Stimulated activated CD4-positive, alpha-beta T cell treated with anti-CD3 and anti-CD28 coated beads, Interleukin-15, amount 100 ng/mL, for 1 hour (primary cell): ENCODE measurements at places on chromosomes 7 and 10.

- no peak for DNase-seq
Observed at GRCh38 chr10:82981137-82981723, 1106.2 kb downstream of the NRG3 start.

GRCh38 chr7:12715372-12716133 lies 28.1 kb downstream of the ARL4A start:
- no peak for DNase-seq

DNA sequence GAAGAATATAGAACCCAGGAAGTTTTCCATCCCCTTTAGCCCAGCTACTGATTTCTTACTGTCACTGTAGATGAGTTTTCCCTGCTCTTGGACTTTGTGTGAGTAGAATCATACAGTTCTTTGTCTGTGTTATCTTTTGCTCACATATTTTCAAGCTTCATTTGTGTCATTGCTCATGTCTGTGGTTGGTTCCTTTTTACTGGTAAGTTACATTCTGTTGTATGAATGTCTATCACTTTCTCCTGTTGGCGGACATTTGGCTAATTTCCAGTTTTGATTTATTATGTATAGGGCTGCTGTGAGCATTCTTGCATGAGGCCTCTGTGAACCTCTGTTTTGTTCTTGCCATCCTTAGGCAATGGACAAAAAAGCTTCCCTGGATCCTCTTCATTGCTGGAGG lies 5.3 kb downstream of the GLRX3 start:
- no peak for DNase-seq

- no peak for DNase-seq
Observed at GRCh38 chr7:147700702-147701101, 889.9 kb upstream of the C7orf33 start.

DNA sequence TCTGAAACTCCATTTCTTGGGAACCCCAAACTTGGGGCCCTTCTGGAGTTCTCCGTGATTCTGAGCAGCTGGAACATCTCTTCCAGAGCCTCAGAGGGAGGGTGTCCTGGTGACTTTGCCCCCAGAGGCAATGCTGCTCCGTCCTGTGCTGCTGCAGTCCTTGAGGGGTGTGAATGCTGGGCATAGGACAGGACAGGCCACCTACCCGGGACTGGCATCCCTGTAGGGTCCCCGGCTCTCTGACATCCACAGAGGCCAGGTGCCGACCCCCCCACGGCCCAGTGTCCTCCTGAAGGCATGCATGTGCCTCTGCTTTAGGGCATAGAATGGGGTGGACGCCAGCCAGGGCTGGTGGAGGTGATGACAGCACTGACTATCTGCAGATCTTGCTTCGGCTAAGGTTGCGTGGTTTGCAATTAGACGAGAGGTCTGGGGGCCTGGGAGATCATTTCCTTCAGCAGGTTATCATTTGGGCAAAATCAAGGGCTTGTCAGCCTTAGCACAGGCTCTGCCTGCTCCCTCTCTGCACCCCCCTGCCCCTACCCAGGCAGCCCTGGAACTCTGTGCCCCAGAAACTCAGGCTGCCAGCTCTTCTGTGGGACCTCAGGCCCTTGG lies 136.9 kb upstream of the GPR26 start:
- no peak for DNase-seq

- no peak for DNase-seq
Observed at GRCh38 chr7:158093156-158093796, 494.3 kb downstream of the PTPRN2 start.

DNA sequence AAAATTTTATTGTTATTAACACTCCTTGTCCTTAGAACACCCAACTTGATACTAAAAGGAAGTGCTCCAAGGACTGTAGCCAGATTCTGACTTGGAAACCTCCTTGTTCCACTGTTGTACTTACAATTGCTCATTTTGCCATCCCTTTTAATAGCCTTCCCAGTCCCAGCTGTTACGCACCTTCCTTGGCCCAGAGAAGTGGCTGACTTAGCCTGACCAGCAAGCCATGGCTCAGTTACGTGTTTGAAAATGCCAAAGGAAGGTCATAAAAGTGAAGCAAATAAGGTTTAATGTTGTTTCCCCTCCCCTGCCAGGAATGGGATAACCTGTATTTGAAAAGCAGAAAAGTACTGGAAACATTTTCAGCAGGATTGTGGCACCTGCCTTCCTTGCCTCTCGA lies 3.7 kb upstream of the ANKRD1 start:
- no peak for DNase-seq

DNA sequence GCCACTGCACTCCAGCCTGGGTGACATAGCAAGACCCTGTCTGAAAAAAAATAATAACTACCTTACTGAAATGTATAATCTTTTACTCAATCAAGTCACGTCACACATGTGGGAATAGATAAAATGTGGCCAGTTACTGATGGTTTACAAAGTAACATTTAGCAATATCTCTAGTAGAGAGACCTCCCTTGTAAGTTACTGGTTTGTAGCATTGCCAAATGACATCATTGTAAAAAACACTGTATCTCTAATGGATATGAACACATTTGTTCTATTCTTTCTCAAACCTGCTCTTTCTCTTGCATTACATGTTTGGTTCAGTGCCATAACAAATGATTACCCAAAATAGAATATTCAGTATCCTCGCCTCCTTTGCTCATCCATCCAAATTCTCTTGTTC lies 18.8 kb downstream of the TET1 start:
- no peak for DNase-seq

GRCh38 chr10:108184114-108184513 lies 1019.6 kb upstream of the SORCS1 start:
- no peak for DNase-seq

DNA sequence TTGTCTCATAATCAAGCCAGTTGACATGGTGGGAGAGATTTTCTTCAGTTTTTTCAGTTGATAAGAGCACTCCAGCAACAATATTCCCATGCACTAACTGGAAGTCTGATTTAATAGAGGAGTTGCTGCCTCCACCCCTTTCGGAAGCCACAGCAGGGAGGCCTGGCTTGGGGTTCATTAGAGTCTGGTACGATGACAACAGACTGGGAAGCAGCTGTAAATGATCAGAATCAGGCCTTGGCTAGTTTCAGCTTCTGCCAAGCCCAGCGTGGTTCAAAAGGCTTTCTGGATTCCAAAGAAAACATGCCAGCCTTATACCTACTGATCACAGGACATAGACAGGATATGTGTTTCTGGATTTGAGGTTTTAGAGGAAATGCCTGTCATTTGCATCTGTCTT lies 274.0 kb downstream of the CSTF2T start:
- no peak for DNase-seq

DNA sequence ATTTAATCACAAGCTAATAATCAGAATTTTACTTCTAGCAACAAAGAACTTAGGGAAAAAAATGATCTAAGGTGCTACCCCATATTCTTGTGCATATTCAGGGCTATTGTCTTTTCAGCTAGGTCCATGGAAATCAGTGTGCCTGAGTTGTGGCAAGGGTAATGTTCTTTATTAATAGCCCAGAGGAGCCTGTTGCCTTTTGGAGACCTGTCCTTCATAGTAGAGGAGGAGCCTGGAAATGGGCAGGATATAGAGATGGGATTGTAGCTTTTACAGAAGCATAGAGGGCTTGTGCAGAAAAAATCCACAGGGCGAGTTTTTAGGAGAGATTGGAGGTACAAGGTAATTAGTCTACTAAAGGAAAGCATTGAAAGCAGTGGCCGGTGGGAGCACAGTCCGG lies 38.9 kb downstream of the AGK start:
- DNase-seq = no peak

GRCh38 chr7:55274156-55274555 lies 91.0 kb upstream of the LANCL2 start:
- DNase-seq = no peak

DNA sequence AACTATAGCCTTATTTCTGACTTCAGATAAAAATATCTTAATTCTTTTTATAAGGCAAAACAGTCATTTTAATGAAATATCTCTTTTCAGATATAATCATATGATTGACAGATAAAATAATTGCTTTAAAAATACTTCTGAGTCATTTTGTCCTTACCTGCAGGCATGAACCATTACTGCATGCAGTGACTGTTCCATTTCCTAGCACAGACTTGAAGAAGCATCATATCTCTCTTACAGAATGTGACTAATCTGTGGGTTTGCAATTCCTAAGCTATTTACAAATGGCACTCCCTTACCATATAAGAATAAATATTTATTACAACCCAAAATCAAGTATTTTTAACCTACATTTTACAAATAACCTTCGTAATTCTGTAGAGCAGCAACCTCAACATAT lies 120.7 kb downstream of the SRPK2 start:
- no peak for DNase-seq

DNA sequence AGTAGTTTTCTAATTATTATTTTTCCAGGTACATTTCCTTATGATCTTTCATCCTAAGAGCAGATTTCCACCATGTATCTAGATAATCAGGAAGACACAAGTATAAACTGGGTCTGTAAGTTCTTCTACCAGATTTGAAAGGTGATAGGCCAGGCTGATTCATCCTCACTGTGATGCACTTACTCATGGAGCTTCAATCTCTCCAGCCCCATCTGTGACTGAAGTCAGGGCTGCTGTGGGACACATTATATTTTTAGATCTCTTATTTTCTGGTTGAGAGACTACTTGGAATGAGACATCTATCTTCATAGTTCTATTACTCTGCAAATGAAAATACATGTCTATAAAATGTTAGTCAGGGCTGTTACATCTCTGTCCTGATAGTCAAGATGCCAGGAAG lies 85.5 kb upstream of the SLC25A13 start:
- no peak for DNase-seq

DNA sequence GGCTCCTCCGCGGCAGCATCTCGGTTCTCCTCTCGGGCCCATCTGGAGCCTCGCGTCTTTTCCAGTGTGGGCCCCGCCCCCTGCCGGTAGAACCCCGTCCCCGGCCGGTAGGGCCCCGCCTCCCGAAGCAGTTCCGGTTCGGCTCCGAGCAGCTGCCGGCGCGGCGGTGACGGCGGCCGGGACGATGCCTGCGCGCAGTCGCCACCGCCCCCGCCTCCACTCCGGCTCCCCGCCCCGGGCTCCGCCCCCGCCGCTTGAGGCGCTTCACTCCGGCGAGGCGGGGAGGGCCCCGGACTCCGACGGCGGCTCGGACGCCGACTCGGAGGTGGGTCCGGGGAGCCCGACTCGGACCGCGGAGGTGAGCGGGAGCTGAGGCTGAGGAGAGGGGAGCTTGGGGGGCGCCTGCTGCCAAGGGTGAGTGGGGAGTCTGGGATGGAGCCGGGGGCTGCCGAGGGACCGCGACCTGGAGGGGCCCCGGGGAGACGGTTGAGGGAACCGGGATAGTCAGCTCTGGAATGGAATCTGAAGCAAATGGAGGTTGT lies at the start of gene SAMD8:
Gene SAMD8 (plus strand): TSS at position 292 of the 542 bp plus-strand sequence. CDS start 38,873 bp downstream, outside the sequence.
- DNase-seq = peak; percentile 92

DNA sequence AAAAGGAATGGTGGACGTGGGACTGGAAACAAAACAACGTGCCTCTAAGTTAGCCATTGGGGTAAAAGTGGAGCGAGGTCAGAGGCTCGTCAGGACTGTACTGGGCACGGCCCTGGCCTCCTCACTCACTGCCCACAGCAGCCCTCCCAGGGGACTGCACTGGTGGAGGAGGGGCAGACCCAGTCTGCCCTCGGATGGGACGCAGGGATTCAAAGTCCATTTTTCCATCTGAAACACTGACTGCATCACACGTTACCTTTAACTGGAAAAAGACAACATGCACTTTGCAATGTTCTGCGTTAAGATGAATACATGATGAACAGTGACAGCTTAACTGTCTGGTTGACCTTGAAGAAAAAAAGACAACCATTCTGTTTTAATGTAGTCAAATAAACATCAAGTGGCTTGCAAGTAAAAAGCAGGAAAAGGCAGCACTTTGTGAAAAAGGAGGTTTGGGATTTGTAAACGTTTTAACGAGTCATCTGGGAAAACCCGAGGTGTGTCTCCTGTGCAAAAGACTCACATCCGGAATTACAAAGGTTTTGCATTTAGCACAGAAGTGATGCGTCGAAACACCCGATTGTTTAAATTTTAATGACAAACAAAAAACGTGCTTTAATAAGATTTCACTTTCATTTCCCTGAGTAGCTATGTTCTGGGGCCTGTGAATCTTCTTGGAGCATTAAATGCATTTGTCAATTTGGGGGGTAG lies 18.8 kb downstream of the KLF6 start:
- DNase-seq = no peak

GRCh38 chr10:44922796-44923545 lies 11.8 kb downstream of the TMEM72 start:
- no peak for DNase-seq

- DNase-seq = no peak
Observed at GRCh38 chr7:118312051-118312450, 87.5 kb downstream of the ANKRD7 start.

DNA sequence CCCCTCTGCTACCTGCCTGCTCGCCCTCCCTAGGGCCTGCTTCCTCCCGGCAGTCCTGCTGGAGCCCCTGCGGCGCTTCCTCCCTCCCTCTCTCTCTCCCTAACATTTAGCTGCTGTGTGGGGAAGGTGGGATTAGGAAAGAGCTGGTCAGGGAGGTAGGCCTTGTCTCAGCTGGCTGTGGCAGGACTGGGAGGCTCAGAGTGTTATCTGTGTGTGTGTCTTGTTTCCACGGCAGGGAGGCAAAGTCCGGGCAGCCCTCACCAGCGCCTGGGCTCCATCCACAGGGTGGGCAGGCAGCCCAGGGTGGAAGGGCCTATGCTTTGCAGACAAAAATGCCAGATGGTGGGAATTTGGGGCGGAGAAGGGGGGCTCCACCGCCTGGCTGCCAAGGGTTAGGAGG lies 105.7 kb downstream of the RPS24 start:
- no peak for DNase-seq

DNA sequence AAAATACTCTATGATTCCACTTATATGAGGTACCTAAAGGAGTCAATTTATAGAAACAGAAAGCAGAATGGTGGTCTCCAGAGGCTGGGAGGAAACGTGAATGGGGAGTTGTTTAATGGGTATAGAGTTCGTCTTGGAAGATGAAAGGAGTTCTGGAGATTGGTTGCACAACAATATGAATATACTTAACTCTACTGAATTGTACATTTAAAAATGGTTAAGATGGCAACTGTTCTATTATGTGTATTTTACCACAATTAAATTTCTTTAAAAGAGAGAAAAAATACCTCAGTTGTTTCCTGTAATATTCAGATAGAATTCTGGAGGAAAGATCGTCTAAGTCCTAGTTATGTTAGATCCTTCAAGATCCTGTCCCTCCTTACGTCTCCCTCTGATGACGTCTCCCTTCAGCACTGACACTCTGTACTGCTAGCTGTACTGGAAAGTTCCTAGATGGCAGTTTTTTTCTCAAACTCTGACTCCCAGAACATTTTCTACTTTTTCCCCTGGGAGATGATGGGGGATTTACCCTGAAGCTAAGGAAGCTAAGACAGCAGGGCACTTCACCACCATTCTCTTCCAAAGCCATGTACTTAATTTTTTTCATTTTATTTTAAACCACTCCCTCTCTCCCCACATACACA lies 53.2 kb upstream of the CAV2 start:
- DNase-seq = no peak
